ENCODE measurements at places on chromosomes 3 and 15.

DNA sequence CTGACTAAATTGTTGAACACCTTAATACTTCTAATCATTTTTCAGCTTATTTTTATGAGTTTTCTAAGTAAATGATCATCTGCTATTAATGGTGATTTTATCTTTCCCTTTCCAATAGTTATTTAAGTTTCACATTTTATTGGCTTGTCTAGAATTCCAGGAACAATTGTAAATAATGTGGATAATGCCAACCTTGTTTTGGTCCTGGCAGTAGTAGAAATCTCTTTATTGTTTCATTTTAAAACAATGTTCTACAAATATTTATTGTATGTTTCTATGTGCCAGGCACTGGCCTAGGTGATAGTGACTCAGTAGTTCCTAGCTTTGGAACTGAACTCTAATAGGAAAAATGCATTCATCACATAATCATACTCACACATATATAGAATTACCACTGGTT, 264.1 kb downstream of the ADAMTSL3 start:
- no peak for DNase-seq

DNA sequence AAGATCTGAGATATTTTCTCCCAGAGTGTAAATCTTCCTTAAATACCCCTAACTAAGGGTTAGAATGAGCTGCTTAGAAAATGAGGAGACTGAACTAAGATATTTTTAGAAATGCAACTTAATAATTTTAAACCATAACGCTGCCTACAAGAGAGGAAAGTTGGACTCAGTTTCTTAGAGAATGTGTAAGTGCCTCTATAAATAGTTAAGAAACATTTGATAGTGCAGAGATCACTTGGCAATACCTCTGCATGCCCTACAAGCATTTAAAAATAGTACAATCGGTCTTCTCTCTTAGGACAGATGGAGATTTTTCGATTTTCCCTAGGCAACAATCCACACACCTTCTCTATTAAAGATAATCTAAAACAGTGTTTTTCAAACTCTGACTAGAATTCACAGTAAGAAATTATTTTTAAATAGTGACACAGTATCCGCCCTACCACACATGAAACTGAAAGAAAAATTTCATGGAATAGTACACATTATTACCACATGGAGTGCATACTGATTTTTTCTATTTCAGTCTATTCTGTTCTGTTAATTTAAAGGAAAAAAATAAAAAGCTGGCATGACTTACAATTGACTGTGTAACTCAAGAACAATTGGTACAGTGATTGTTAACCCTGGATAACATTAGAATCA, 83.2 kb downstream of the GADL1 start:
- DNase-seq = no peak

DNA sequence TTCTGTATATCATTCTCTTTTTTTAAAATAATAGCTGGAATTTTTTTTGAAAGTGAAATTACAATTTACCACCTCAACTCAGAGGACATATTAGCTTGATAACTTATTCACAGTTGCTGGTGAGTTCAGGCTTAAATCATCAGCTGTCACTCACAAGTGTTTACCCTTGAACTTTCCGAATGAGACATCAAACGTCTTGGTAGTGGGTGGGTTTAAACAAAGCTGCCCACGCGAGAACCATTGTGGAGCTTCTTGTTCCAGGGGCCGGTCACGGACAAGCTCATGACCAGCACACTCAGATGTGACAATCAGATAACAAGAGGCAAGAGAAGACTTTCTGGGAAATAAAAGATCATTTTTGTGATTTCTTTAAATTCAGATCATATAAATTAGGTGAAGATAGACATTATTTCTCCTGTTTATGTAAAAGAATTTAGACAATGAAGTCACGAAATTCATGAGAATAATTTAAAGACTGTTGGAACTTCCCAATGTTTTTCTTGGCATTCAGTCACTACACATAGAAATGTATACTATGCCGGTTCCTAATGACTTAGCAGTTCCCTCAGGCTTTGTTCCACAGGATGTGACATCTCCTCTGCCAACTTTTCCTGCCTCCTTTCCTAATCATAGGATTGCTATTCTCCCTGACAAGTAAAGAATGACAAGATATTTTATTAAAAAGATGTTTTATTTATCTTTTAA, 29.3 kb downstream of the BTD start:
- peak; percentile 40 for DNase-seq

GRCh38 chr3:14789640-14790285, 29.0 kb upstream of the FGD5 start:
- DNase-seq = no peak

- DNase-seq = no peak
Observed at GRCh38 chr3:164737174-164737573, 341.1 kb downstream of the SI start.

DNA sequence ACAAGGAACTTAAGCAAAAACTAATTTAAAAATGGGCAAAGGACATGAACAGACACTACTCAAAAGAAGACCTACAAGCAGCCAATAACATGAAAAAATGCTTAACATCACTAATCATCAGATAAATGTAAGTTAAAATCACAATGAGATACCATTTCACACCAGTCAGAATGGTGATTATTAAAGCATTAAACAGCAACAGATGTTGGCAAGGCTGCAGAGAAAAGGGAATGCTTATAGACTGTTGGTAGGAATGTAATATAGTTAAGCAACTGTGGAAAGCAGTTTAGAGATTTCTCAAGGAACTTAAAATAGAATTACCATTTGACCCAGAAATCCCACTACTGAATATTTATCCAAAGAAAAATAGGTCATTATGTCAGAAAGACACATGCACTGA, 482.2 kb downstream of the SQOR start:
- no peak for DNase-seq

DNA sequence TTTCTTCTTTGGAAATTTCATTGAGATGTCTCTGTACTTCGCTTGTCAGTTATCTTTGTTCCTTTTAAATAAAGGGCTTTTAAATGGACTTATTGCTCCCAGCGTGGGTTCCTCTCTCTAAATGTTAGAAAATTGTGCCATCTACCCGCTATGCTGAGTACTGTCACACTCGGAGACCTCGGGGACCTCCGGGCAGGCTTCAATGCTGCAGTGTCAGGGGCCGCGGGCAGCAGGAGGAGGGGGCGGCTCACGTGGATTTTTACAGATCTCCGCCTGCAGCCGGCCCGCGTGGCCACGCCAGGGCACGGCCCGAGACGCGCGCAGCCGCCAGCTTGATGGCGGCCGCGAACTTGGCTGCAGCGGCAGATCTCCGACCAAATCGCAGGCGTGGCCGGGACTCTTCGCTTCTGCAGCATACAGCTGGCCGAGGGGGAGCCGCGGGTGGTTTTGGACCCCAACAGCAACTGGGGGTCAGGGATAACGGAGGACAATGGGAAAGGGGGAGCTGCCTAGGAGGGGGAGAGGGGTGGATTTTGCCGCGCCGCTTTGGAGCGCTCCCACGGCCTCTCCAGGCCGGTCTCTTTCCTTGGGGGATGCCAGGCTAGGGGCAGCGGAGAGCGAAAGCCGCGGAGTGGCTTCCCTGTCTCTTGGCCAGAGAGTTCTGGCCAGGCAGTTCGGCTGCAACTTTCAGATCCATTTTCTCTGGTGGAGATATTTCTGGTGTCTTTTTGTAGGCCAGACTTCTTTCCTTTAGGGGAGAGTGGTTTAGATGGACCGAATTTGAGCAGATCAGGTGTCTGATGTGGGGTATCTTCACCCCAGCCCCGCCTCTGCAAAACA, 15.3 kb downstream of the NR2F2 start:
- DNase-seq = no peak

- DNase-seq = no peak
Observed at GRCh38 chr3:6779140-6779539, 81.8 kb upstream of the GRM7 start.

GRCh38 chr3:128041344-128041743, 10.9 kb upstream of the SEC61A1 start:
- DNase-seq = no peak

DNA sequence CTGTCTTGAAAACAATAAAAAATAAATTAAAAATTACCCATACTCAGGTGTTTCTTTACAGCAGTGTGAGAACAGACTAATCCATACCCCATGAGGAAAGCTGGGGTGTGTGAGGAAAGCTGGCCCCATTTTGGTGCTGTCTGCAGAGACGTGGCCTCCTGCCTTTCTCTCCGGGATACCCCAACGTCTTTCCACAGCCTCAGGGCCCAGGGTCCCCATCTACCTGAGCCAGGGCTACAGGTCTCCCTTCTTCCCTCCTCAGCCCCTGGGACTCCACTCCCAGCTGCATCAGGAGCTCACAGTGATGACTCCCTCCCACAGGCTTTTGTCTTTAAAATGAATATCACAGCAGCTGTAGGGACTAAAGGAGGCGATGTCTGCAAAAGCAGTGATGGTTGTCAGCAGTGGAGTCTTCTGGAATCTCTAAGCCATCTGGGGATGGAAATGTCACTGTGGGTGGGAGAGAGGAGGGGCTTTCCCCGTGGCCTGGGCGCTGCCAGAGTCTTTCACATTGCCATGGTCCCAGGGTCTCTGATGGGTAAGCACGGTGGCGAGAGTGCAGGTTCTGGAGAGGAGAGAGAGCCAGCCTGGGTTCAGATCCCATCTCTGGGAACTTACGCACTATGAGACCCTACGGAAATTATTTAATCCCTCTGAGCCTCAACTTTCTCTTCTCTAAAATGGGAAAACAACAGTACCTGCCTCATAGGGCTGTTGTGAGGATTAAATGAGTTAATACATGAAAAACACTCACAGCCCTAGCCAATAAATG, 259.3 kb downstream of the PLCL2 start:
- no peak for DNase-seq

GRCh38 chr15:69600556-69601085, 148.0 kb downstream of the RPLP1 start:
- no peak for DNase-seq

GRCh38 chr3:71578054-71578751, 5.3 kb downstream of the FOXP1 start:
- DNase-seq = no peak

DNA sequence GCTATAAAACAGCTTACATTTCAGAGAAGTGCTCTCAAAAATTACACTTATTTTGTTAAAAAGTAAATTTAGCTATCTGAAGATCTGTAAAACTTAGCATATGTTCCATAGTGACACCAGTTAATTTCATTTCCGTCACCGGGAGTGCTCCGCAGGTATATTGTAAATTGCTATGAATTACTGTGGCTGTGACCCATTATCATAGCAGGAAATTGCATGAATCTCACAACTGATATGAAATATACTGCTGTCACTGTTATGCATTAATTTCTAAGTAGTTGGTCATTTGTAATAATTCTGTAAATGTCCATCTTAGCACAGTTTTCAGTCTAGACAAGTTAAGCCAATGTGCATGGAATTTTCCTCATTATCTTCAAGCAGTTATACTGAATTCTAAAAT, 91.2 kb downstream of the EPHA3 start:
- DNase-seq = no peak
